CD4-positive, alpha-beta memory T cell (primary cell): ENCODE measurements at places on chromosomes 7 and 10.
A peak's percentile ranks its signal among the peaks of the same experiment; 100 is the strongest.

GRCh38 chr7:27972276-27972675, 208.3 kb downstream of the JAZF1 start:
- peak; percentile 30 for DNase-seq

DNA sequence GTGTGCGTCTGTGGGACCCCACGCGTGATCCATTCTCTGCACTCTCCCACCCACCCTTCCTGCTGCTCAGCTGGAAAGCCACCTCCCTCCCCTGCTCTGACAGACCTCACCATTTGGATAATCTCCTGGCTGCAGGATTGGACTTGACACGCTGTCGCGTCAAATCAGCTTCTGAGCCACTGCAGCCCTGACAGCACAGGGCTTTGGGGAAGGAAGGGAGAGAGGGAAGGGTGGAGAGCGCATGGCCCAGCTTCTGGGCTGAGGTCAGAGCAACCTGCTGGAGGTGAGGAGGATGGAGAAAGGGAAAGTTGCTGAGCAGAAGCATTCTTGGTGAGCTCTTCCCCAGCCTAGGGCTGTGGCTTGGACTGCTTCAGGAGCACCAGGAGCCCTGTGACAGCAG, 48.9 kb upstream of the LRRC4 start:
- no peak for DNase-seq

DNA sequence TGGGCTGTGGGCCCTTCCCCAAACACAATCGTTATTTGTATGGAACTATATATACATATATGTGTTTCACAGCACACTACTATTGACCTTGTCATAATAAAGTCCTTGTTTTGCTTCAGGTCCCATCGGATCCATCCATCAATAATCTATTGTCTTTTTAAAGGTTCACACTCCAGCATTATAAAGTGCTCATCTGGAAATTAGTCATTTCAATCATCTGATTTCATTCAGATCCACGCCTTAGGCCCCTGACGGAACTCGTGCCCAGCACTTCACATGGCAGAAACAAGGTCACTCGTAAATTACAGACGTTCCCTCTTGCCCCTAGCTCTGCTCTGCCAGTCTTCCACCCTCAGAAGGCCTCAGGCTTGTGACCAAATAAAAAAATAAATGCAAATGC, 133.1 kb upstream of the PPP2R2D start:
- DNase-seq = no peak

DNA sequence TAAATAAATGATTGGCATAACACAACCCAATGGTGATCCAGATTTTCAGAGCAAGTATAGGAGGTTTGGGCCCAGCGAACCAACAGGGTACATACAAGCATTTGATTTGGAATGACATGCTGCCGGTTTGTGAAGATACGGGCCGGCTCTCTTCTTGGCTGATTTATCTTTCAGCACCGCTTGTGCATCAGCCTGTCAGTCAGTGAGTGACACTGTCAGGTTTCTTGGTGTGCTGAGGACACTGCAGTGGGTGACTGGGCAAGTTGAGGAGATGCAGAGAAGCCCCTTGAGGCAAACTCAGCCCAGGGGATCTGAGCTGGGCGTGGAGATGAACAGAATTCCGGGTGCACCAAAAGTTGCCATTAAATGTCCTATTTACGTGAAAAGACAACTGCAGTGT, 194.5 kb downstream of the SNX10 start:
- DNase-seq = no peak

DNA sequence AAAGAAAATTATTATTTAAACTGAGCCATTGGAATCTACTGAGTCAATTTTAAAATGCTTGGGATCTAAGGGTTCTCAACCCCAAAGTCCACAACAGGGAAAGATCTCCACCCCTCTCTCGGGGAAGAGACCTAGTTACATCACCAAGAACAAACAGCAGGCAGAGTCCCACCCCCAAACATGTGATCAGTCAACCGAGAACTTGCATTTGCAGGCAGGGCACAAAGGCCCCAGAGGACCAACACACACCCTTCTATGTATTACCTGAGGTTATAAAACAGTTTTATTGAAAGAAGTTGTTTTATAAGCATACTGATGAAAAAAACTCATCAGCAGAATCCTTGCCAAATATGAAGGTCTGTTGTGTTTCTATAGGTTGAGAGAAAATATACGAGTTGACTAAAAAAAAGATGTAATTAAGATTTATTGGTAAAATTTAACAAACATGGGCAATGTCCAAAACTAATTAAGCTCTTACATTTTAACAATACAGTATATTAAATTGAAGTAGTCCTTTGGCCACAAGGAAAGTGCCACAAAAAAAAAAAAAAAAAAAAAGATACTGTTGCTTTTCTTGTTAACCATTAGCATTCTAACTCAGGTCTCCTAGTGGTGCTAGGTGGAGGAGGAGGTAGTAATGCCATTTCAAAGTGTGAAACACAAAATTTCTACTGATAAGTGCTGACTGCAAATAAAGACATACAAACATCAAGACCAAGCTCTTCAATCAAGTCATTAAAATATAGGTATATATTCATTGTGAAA, 975 bp upstream of the USP54 start:
- DNase-seq = peak; percentile 12

DNA sequence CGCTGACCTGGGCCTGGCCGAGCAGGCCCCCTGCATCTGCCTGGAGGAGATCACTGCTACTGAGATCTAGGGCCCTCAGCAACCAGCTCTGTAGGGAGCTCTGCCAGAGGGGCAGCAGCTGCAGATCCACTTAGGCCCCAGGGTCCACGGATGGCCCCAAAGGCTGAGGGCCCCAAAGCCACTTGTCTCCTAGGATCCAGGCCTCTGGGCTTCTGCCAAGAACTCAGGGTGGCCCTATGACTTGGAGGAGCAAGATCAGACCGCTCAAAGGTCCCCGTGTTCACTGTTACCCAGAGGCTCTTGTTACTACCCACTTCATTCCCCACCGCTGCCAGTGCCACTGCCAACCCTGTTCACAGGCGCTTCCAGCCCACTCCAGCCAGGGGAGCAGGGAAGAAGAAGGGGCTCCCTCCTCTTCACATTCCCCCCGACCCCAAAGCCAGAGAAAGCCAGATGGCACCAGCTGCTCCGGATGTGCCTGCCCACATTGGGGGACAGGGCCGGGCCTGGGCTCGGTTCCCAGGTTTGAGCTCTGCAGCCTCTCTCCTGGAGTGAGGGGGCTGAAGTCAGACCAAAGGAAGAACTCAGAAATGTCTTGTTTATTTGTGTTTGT, 7.6 kb downstream of the LZTS2 start:
- no peak for DNase-seq

DNA sequence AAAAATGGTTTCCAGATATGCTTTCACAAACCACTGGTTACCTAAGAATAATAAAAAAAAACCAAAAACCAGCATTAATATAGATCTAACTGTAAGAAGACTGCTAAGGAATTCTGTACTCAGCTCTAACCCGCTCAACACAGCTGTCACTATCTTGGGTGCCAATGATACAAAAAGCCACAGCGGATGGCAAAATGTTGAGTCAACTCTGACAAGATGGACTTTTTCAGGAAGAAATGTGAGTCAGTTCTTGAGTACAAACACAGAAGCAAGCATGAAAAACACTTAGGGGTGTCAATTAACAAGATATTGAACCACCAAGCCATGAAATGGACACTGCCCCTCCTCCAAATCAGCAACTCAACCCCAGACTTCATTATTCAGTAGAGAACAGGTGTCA, 55.0 kb downstream of the CTTNBP2 start:
- no peak for DNase-seq

DNA sequence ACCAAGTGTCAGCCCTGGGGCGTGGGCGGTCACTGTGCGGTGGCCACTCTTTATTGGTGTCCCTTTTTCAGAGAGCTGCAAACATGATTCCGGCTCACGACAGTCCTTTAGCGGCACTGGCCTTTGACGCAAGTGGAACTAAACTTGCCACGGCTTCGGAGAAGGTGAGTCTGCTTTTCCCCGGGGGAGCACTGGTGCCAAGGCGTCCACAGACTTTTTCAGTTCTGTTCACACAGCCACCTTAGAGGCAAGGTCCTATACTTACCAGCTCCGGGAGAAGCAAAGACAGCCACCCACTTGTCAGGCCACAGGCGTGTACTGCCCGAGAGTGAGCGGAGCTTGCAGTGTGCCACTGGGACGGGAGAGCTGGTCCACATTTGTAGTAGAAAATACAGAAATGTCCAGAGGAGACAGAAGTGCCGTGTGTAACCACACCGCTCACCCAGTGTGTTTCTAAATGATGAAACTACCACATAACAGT, 27.9 kb downstream of the WIPI2 start:
- DNase-seq = no peak

DNA sequence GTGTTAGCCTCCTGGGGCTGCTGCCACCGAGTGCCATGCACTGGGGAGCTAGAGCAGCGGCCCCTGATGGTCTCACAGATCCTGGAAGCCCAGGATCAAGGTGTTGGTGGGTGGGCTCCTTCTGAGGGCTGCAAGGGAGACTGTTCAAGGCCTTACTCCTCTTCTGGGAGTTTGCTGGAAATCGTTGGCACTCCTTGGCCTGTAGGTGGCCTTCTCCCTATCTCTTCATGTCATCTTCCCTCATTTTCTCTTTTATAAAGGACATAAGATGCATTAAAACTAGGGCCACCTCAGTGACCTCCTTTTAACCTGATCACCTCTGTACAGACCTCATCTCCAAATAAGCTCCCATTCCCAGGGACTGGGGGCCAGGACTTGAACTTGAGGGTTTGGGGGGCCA, 27.0 kb upstream of the ZNF862 start:
- no peak for DNase-seq

- no peak for DNase-seq
These were observed 1.3 kb downstream of the VSIR start for GRCh38 chr10:71771821-71772617.

GRCh38 chr10:128701837-128702236, 575.6 kb upstream of the MKI67 start:
- no peak for DNase-seq

- no peak for DNase-seq
These were observed 31.0 kb downstream of the AKR1B1 start for GRCh38 chr7:134427896-134428295.

DNA sequence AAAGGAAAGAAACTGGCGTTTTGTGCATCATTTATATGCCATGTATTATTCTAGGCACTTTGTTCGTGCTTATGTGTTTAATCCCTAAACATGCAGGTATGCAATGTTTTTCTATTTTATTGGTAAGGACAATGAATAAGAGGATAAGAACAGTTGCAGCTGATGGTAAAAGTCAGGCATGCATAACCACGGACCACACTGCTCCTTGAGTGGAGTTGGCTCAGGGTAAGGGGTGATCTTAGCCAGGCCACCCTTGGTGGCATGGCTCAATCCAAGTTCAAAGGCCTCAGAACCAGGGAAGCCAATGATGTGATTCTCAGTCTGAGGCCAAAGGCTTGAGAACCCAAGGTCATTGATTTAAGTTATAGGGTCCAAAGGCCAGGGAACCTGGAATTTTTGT, 1068.1 kb downstream of the NRG3 start:
- DNase-seq = no peak

DNA sequence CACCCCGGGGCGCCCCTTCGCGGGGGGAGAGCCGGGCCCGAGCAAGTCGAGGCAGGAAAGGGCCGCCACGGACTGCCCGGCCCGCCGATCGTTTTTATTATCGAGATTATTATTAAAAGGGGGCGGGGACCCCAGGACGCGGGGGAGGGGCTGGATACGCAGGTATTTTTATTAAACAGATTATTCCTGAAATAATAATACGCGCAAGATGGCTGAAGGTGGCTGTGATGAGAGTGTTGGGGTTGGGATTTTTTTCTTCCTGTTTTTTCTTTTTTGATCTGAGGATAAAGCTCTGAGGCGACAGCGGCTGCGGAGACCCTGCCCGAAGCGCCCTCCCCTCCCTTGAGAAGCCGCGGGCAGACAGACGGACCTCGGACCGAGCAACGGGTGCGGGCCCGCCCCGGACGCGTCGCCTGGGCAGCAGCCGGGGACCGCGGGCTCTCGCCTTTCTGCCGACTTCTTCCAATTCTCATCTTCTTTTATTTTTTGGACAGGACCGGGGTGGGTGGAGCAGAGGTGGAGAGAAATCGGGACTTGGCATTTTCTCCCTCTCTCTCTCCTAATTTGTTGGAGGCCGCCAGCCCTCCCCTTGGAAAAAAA, 1.4 kb upstream of the TRIM8 start:
- DNase-seq = peak; percentile 68
